Endodermal cell (in vitro differentiated cells): ENCODE measurements at places on chromosomes 13 and 19.

DNA sequence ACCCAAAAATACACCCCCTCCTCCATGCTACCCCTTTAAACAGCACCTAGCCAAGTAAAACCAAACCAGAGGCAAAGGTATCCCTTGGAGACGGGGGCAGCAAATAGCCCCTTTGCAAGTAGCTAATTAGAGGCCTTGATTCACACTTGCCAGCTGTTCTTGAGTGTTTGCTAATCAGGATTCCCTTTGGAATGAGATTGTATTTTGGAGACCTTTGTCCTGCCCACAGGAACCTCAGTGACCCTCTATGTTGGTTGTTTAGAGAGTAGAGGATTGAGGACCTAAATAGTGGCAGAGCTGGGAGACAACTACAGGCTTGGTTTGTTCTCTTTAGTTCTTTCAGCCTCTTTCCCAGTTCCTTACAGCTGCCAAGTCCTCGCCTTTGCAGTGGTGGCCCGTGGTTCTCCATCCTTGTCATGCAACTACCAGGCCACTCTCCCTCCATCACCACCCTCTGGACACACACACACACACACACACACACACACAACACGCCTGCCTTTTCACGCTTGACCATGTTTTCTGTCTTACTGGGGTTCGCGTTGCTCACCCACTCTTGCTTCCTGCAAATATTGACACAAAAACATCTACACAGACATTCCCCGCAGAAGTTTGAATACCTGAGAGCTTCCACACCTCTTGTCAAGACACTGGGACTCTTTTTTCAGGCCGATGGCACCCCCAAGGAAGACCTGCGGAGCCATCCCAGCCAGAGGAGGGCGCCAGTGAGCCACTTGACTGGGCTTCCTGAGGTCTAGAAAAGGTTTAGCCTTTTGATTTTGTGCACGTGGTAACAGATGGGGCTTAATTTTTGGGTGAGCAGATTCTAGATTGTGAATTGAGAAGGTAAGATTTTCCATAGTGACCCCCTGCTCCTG lies 80.0 kb upstream of the GPR183 start:
- DNase-seq, result peak; percentile 95

DNA sequence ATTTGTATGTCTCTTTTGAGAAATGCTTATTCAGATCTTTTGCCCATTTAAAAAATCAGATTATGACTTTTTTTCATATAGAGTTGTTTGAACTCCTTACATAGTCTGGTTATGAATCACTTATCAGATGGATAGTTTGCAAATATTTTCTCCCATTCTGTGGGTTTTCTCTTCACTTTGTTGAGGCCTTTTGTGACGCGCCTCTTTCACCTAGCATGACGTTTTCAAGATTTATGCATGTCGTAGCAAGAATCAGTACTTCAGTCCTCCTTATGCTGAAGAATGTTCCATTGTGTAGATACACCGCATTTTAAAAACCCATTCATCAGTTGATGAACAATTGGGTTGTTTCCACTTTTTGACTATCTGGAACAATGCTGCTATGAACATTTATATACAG lies 13.4 kb downstream of the PABPC3 start:
- no peak for DNase-seq

GRCh38 chr19:28519952-28520861 lies 692.7 kb downstream of the UQCRFS1 start:
- no peak for DNase-seq

GRCh38 chr13:103618151-103618550 lies 551.9 kb upstream of the SLC10A2 start:
- no peak for DNase-seq

GRCh38 chr13:74596691-74597090 lies 462.5 kb upstream of the KLF12 start:
- DNase-seq, result no peak

GRCh38 chr13:70311191-70311590 lies 202.9 kb upstream of the KLHL1 start:
- DNase-seq, result no peak

DNA sequence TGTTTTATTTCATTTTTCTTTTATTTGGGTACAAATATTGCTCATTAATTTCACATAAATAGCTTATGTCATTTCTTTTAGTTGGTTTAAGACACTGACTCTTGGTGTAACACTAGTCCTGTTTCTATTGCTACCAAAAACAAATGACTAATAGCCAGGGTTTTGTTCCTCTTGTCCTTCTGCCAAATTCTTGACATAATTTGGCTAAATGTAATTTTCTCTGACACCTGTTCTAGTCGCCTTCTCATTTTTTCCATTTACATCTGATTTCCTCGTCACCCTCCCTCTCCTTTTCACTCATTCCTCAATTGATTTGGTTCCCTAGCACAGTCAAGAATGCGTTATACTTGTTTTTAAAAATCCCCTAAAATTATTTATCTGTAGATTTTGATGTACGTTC lies 1718.7 kb downstream of the EFNB2 start:
- no peak for DNase-seq

DNA sequence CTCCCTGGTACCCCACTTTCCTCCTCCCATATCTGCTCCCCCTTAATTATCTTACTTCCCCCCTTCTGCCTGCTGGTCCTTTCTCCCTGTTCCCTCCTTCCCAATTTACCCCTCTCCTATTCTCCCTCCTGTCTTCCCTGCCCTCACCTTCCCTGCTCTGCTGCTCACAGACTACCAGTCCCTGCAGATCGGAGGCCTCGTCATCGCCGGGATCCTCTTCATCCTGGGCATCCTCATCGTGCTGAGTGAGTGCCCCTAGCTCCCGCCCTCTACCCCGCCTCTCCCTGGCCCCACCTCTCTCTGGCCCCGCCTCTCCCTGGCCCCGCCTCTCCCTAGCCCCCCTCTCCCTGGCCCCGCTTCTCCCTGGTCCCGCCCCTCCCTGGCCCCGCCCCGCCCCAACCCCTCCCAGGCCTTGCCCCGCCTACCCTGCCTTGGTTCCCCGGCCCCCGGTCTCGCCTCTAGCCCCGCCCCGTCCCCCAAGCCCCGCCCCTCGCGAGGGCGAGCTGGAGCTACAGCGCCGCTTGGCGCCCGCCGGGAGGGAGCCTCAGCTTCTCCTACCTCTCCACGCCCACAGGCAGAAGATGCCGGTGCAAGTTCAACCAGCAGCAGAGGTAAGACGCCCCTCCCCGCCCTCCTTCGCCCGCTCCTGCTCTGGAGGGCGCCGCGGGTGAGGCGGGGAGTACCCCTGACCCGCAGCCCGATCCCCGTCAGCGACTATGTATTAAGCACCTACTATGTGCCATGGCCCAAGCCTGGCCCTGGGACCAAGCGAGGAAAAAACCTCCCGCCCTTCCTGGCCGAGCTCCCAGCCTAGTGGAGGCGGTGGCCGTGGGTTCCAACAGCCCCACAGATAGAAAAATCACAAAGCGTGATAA lies 1.9 kb upstream of the FXYD7 start:
- DNase-seq, result peak; percentile 100

- no peak for DNase-seq
Observed at GRCh38 chr13:25742220-25742619, 309.6 kb downstream of the SHISA2 start.

GRCh38 chr19:35462476-35462953 lies 14.5 kb downstream of the FFAR2 start:
- no peak for DNase-seq

GRCh38 chr19:38453596-38453995 lies 20.1 kb downstream of the RYR1 start:
- no peak for DNase-seq

GRCh38 chr13:29621841-29622240 lies 26.4 kb upstream of the SLC7A1 start:
- no peak for DNase-seq

DNA sequence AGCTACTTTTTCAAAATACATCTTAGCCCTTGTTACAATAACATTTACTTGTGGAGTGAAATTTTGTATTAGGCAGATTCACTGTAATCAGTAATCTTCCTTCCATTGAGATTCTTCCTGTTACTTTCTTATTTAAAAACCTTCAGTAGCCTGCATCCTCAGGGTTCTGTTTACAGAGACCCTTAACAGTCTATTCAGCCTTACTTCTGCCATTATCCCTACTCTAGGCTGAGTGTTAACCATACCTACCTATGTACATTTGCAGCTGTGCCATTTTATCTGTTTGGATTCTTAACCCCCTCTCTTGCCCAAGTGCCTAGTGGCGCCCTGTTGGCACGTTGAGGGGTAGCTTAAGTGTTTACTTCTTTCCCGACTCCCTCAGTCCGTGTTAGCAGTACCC lies 71.9 kb downstream of the LRCH1 start:
- no peak for DNase-seq

GRCh38 chr19:1265615-1266128 lies 3.5 kb upstream of the CIRBP start:
- no peak for DNase-seq

- DNase-seq, result peak; percentile 69
Observed at GRCh38 chr19:43656436-43656835, 13.5 kb downstream of the PLAUR start.

GRCh38 chr19:932648-933552 lies 7.1 kb downstream of the ARID3A start:
- DNase-seq, result peak; percentile 58

GRCh38 chr13:83819611-83820010 lies 62.7 kb downstream of the SLITRK1 start:
- DNase-seq, result no peak

- DNase-seq, result peak; percentile 38
Observed at GRCh38 chr13:99376924-99377323, 69.7 kb upstream of the GPR183 start.

DNA sequence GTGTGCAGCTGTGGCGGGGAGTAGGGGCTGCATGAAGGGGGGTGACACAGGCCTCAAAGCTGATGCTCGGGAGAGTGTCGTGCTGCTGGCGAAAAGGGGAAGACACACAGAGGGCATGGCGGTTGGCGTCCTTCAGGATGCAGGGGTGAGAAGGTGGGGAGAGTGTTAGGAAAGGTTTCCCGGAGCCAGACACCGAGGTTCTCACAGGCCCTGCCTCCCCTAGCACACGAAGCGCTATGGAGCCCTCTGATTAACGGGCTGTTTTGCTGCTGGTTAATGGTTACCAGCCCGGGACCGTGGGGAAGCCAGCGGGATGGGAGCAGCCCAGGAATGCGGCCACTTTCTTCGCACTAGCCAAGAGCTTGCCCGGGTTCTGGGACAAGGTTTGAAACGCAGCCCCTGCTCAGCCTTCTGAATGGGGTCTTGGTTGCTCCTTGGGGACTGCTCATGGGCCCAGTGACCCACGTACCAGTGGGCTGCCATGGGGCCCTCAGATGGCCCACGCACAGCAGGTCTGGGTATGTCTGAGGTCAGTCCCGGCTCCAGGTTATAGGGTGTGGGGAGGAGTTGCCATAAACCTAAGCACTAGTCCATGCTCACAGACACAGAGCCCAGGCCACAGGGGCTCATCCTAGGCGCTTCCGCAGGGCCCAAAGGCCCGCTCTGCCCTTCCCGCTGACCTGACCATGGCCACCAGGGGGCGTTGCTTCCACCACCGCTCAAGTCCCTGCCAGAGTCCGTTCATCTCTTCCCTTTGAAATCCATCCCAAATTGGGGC lies 31.3 kb upstream of the ISYNA1 start:
- DNase-seq, result peak; percentile 93

- no peak for DNase-seq
Observed at GRCh38 chr13:110173247-110173818, 133.6 kb downstream of the COL4A1 start.

DNA sequence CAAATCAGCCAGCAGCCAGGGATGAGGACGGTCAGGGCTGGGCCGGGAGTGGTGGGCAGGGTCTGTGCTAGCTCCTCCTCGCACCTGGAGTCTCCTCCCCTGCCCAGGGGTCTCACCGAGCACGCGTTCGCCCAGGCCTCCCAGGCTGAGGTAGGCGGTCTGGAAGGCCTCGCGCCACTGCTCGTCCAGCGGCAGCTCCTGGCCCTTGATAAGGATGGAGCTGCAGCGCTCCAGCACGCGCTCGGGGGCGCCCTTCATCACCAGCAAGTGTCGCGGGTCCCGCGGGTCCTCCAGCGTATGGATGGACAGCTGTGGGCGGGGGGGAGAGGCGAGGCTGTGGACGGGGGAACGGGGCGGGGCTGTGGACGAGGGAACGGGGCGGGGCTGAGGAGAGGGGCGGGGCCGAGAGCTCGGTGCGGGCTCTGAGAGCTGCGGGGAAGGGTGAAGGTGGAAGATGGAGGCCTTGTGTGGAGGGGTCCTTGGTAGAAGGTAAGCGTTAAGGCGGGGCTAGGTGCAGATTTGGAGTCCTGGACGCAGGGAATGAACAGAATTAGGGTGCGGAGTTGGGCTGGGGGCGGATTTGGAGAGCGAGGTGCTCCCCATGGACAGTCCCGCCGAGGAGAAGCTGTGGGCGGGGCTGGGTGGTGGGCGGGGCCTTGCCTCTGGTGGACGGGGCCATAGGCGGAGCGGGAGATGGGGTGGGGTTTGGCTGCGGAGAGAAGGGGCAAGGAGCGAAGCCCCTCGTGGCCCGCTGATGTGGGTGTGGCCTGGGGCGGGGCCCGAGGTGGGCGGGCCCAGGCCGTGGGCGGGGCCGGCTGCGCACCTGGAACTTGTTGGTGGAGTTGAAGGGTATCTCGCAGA lies 5.7 kb downstream of the ATP4A start:
- peak; percentile 100 for DNase-seq

DNA sequence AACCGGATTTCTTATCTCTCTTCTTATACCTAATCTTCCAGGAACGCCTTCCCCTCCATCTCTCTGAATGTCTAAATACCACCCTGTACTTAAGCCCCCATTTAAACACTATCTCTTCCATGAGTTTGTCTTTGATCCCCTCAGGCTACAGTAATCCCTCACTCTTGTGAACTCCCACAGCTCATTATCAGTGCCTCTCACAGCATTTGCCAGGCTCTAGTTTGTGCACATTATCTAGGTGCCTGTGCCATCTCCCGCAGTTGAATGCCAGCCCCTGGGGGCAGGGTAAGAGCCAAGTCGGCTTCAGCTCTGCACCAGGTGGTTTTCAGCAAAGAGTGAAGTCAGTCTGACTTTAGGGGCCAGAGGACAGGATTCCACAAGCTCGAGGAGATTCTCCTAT lies 71.4 kb downstream of the FREM2 start:
- peak; percentile 62 for DNase-seq

DNA sequence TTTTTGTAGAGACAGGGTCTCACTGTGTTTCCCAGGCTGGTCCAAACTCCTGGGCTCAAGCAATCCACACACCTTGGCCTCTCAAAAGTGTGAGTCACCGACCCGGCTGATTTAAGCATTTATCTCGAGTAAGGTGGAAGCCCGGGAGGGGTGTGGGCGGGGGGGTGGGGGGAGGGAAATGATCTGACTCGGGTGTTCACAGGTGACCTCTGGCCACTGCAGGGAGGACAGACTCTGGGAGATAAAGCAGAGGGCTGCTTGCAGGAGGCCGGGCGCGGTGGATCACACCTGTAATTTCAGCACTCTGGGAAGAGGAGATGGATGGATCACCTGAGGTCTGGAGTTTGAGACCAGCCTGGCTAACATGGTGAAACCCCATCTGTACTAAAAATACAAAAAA lies 7.9 kb downstream of the DENND1C start:
- DNase-seq, result peak; percentile 60

DNA sequence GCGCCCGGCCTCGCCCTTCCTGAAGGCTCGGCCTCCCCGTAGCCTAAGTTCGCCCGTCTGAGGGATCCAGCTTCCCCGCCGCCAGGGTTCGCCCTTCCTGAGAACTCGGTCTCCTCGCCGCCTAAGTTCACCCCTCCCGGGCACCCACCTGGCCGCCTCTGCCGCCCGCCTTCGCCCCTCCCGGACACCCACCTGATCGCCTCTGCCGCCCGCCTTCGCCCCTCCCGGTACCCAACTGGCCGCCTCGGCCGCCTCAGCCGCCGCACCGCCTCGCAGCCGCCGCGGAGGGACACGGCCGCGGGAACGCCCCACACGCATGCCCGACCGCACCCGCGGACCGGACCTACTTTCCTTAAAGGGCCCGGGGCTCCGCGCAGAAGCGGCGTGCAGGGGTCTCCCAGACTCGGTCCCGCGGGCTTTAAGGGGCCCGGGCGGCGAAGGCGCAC lies at the start of gene MOB3A:
TSS of gene MOB3A (minus strand) at position 293 of the 446 bp plus-strand sequence. CDS start 17,766 bp downstream, outside the sequence.
- DNase-seq, result no peak
